ENCODE measurements at places on chromosomes 13 and 19.

DNA sequence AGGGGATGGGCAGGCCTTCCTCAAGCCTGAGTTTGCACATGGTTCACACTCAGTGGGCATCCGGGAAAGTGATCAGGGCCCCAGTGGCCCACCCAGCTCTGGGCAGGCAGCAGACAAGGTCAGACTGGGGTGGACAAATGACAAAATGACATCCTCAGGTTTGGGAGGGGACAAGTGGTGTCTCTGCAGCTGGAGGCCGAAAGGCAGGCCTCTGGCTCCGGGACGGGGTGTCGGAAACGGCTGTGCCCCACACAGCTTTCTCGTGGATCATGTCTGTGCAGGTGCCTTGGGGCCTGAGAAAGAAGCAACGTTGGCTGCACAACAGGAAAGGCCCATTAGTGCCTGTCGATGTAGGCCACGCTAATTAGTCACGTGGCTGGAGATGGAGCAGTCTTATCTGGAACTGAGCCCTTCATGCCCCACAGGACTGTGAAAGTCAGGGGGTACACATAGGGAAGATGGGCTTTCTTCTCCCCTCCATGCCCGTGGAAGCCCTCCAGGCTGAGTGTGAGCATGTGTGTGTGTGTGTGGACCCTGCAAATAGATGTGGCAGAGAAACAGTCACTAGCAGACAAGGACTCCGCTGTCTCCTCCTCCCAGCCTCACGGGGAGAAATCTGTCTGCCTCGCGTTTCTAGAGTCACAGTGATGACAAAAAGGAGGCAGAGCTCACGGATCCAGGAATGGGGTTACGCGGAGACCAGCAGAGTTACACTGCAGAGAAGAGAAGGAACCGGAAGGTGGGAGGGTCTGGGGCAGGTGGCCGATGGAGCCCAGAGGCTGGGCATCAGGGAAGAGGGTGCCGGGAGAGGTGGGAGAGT, 44.2 kb downstream of the CHST8 start:
- DNase-seq: no peak

DNA sequence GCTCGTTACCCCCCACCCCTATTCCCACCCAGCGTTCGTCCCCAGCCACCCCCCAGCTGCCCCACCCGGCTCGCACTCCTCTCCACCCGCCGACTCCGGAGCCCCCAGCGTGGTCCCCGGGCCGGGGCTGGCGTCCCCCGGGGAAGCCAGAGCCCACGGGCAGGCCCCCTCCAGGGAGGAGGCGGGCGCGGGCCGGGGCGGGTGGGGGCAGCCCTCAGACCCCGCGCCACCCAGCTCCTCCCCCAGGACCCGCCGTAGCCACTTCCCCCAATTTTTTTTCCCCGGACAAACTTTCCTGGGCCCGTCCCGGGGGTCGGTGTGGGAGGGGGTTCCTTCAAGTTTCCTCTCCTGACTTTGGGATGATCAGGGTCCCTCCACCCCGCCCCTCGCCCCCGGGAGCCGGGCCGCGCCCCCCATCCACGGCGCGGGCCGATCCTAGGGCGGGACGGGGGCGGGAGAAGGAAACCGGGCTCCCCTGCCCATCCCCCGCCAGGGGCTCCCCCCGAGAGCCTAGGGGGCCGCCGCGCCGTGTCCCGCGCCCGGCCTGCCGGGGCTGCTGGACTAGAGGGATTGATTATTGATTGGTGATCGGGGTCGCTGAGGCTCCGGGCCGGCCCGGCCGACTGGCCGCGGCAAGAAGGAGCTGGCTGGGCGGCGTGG, 927 bp upstream of the TSHZ3 start:
- DNase-seq: no peak

- DNase-seq: no peak
Observed at GRCh38 chr19:11574689-11575088, 2.8 kb downstream of the ACP5 start.

GRCh38 chr19:50739132-50739913, 16.2 kb downstream of the CLEC11A start:
- DNase-seq: no peak

DNA sequence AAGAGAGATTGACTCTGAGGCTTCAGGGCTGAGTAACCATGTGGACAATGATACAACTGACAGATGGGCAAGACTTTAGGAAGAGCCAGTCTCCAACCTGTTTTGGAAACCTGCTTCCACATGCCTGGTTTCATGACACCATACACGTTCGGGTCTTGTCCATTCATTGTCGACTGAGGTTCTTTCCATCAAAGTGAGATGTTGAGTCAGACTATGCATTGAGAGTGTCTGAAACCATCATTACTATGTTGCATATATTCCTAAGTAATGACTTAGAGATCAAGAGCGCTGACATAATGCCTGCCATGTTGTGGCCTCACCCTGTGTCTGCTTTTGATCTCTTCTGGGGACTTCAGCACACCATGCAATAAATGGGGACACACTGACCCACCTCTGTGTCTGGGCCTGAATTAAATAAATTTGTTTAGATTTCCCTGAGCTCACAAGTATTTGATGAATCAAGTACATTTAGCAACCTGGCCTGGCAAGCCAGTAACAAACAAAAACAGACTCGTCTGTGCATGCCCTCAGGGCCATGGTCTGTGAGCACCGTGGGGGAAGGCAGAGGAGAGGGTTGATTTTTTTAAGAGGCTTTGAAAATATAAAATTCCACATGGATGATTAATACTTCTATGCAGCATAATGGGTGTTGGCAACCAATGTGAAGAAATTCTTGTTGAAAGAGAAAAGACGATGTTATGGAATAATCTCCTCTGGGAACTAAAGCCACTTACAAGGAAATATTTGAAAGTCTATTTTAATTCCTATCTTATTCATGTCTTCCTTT, 49.9 kb upstream of the UBAC2 start:
- no peak for DNase-seq

GRCh38 chr13:31134039-31134711, 27.5 kb downstream of the HSPH1 start:
- no peak for DNase-seq

- no peak for DNase-seq
Observed at GRCh38 chr13:60335531-60335930, 61.5 kb upstream of the TDRD3 start.

DNA sequence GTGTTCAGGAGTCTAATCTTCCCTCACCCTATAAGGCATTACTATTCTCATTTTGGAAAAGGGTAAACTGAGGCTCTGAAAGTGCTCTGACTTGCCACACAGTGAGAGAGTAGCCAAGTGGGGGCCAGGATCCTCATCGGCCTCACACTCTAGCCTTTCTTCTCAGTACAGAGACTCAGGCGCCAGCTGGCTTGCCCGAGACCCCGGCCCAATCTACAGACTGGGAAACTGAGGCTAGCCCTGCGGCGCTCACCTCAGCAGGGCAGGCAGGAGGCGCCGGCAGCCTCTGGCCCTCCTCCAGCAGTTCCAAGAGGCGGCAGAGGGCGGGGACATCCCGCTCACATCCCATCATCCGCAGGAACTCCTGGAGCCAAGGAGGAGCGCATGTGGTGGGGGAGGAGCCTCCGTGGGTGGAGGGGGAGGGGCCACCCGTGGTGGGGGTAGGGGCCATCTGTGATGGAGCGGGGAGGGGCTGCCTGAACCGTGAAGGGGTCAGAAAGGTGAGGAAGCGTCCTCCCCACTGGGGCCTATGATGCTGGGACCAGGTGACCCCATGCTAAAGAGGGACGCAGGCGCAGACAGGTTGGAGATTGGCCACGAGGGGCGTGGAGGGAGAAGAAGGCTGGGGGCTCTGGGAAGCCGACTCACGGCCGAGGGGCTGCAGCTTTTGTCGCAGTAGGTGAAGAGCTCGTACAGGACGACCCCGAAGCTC, 8.7 kb upstream of the INSL3 start:
- DNase-seq: no peak

GRCh38 chr13:32426191-32426989, 1.5 kb downstream of the N4BP2L1 start:
- peak; percentile 65 for DNase-seq

DNA sequence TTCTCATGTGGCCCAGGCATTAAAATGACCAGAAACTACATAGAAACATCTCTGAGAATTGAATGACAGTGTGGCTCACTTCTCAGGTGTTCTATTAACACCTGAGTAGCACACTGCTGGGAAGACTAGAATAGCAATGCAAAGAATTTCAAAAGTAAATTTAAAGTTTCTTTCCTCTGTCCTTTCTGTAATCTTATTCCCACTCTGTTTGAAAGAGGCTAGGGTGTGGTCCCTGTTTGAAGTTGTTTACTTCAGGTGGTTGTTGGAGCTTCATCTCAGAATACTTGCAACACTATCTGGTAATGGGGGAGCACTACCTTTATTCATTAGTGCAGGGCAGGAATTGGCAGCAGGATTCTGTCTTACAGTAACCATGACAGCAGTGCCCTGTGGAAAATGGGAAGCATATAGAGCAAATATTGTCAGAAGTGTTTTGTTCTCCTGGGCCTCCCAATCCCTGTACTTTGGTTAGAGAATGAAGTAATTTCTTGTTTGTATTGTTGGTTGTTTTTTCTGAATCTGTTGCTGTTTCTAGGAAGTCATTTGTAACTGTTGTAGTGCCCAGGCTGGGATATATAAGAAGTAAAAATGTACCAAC, 1210.2 kb upstream of the ATXN8OS start:
- DNase-seq: no peak

GRCh38 chr13:26749285-26749684, 11.3 kb downstream of the GPR12 start:
- no peak for DNase-seq

- peak; percentile 61 for DNase-seq
Observed at GRCh38 chr19:11382898-11383705, 1.0 kb downstream of the EPOR start.

DNA sequence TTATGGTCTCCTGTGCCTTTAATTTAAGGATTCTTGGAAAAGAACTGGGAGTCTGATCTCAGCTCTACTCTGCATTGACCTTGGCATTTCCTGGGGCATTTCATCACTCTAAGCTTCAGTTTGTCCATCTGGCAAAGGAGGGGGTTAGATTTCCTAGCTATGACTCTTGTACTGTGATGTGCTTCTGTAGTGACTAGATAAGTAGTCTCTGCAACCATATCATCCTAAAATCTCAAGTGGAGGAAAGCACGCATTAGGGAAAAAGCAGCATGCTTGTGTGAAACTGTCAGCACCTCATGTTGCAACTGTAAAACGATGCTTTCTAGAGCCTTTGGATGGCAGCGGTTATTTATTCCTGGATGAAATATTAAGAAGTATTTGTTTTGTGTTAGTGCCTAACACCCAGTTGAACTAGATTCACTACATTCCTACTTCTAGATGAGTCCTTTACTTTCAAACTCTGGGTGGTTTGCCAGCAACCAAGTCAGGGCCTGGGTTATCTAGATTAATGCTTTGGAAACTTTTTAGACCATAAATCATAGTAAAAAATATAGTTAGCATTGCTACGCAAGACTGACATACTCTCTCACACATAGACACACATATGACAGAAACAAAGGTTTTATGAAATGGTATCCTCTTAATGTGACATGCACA, 6.8 kb downstream of the WDFY2 start:
- no peak for DNase-seq
